ENCODE measurements at places on chromosomes 7 and 10.
A peak's percentile ranks its signal among the peaks of the same experiment; 100 is the strongest.

DNA sequence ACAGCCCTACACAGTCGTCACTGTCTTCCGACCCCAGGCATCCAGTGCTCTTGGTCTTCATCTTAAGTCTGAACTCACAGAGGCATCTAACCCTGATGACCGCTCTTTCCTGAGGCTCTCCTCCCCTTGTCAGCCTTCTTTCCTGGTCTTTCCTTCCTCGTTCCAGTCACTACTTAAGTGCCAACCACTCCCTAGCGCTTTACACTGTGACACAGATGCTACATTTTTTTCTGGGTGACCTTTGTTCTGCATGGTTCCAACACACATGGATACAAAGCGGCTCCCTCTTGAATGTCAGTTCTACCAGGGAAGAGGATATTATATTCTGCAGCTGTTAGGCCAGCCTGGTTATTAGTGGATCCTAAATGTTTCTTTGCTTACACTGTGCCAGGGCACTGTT is 12.7 kb downstream of the YWHAG start:
- DNase-seq, result no peak

DNA sequence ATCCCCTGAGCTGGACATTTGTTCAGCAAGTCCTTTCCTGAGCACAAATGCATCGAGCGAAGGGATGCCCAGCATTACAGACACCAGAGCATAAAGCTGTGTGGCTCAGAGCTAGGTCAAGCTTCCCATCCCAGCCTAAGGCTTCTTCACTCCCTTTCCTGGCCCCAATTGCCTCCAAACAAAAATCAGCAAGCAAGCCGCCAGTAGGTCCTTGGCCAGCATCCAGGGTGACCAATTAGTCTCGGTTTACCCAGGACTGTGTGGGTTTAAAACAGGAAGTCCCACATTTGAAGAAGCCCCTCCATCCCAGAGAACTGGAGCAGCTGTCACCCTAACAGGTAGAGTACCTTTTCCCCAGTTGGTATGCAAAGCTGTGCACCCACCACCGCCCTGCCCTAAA is 51.2 kb downstream of the PRKAG2 start:
- DNase-seq, result no peak

DNA sequence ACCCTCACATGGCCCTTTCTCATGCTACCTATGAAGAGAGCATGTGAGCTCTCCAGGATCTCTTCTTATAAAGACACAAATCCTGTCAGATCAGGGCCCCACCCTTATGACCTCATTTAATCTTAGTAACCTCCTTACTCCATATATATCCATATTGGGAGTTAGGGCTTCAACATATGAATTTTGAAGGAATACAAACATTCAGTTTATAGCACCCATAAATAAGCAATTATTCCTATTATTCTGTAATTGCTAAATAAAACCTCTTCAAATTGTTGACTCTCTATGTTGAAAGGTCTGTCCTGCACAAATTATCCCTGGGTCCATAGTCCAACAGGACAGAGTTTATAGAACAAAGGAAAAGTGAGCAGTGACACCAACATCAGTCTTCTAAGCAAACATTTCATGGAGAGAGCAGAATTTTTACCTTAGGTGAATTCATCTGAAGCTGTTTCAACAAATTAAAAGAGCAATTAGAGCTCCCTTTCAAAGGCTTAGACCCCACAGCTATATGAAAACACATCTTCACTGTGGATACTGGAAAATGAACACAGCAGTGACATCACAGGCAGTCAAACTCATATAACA is 12.2 kb downstream of the DOCK4 start:
- DNase-seq, result no peak

DNA sequence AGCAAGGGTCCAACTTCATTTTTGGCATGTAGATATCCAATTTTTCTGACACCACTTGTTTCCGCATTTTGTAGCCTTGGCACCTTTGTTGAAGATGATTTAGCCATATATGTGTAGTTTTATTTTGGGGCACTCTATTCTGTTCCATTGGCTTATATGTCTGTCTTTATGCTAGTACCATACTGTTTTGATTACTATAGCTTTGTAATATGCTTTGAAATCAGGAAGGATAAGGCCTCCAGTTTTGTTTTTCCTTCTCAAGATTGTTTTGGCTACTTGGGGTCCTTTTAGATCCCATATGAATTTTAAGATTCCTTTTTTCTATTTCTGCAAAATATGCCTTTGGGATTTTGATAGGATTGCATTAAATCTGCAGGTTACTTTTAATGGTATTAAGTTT is 9.5 kb upstream of the BTBD16 start:
- no peak for DNase-seq

DNA sequence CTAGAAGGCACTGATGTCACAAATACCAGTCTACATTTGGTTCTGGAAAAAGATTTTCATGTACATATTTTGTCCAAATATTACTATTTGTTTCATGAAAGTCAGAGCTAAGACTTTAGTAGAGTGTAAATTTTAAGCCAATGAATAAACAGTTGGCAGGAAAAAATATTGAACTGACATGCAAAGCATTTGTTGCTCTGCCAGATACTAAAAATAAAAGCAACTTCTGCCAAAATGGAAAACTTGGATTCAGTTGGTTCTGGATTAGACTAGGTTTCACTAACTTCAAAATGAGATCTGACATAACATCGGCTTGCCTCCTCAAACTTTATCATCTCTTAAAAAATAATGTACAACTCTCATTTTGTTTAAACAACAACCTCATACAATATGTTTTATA is 34.9 kb downstream of the FAM204A start:
- DNase-seq, result no peak

- peak; percentile 24 for DNase-seq
Observed at GRCh38 chr10:90787393-90788198, 70.2 kb downstream of the HTR7 start.

DNA sequence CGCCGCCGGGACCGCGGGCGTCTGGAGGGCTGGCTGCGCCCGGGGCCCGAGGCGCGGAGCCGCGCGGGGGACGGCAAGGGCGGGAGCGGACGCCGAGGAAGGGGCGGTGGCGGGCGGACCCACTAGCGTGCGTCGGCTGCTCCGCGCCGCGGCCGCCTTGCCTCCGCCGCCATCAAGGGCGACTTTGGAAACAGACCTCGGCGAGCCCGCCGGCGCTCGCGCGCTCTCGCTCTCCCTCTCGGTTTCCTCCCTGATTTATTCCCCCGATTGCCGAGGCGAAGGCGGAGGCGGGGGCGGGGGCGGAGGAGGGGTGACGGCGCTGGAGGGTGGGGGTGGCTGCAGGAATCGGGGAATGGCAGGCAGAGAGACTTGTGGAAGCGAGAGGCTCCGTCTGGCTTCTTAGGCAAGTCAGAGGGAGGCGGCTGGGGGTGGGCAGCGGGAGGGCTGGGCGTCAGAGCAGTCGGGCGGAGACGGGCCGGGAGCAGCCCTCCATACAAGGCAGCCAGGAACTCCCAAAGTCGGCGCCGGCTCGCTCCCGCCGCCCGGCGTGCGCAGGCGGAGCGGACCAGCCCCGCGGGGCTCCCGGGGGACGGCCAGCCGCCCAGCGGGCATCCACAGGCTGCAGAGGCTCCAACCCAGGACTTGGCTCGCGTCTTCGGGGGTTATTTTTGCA is at the start of gene CACNA2D1:
Gene CACNA2D1, minus strand, starts transcription at position 231 of the 673 bp plus-strand sequence.
- peak; percentile 81 for DNase-seq

- no peak for DNase-seq
Observed at GRCh38 chr7:36083626-36084380, 69.3 kb upstream of the EEPD1 start.

- DNase-seq, result no peak
Observed at GRCh38 chr10:101777619-101778145, 1.8 kb upstream of the FGF8 start.

DNA sequence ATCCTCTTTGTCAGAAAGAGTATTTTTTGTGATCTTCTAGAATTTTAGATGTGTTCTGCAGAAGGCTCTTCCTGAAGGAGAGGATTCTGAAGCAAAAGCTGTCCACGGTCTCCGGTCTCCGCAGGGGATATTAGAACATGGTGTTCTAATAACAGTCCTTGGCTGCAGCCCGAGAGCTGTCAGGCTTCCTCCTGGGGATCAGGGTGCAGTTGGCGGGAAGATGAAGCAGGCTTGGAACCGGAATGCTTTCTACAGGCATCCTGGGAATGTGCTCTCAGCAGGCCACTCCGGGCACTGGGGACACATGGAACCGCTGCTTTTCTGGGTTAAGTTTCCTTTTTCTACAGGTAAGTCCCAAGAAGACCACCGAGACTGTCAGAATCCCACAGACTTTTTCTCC is 118.6 kb upstream of the PARD3 start:
- no peak for DNase-seq

DNA sequence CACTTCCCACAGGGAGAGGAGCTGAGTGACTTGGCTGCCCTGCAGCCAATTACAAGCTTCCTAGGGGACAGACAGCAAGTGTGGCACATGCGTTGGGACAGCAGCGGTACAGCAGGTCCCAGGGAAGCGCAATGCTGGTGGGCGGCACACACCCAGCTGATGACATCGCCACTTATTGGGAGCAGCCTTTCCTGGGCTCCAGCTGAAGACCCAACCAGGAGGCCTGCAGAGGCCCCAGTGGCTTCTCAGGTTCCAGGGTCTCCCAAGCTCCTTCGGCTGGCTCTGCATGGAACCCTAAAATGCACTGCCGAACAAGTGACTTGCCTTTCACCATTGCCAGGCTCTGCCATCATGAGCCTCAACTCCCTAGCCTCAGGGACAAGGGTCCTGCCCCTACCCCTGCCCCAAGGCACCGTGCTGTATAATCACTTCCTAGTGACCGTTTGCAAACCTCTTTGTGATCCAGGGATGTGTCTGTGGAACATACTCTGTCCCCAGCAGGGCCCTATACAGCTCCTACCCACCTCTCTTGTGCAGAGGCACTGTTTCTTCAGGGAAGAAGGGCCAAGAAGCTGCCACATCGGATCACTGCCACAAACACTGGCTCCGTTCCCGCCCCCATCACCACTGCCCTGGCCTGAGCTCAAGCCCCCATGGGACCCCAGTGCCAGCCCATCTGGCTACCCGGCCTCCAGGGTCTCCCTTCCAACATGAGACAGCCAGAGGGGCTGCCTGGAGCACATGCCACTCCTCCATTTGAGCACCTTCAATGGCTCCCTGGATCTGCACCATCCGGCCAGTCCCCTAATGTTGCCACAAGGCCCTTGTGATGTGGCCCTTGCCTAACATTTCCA is 19.3 kb upstream of the SLIT1 start:
- no peak for DNase-seq
